CD8-positive, alpha-beta T cell (primary cell): ENCODE measurements at places on chromosomes 16 and 17. TPM values are rescaled to one million over a fixed set of nuclear protein-coding genes. Genes with fewer than 3 reads are reported as not detected.

Gene FBXL16
- total RNA-seq: 4.6 TPM

Gene CCL7
- not detected for total RNA-seq

Gene CALB2
- total RNA-seq: not detected

Gene OR1A1
- total RNA-seq: not detected

Gene NUFIP2
- 71.8 TPM for total RNA-seq

Gene NDRG4
- not detected for total RNA-seq

Gene MYLK3
- total RNA-seq: not detected
